ENCODE measurements at places on chromosomes 13 and 19. TPM values are rescaled to one million over a fixed set of nuclear protein-coding genes. Genes with fewer than 3 reads are reported as not detected.

GRCh38 chr19:16978156-16978555, 48.5 kb downstream of the CPAMD8 start:
- no peak for DNase-seq

Gene MIR17HG
- total RNA-seq: 11.5 TPM

Gene KLF5
- 1.1 TPM for total RNA-seq

Gene HOMER3
- total RNA-seq: 1.0 TPM

Gene ZNF616
- 9.6 TPM for total RNA-seq

Measured in activated naive CD4-positive, alpha-beta T cell treated with anti-CD3 and anti-CD28 coated beads, Interleukin-2, amount 50 U/mL, for 72 hours (primary cell).